ENCODE measurements at places on chromosomes 4 and X. TPM values are rescaled to one million over a fixed set of nuclear protein-coding genes. Genes with fewer than 3 reads are reported as not detected.

The CXCL8 gene
- 1.9 TPM for total RNA-seq

The PDCL2 gene
- not detected for total RNA-seq

The ABCE1 gene
- 51.4 TPM for total RNA-seq

The PABPC5 gene
- 1.6 TPM for total RNA-seq

The STBD1 gene
- total RNA-seq = 7.1 TPM

The COL4A6 gene
- 1.1 TPM for total RNA-seq

The PLXNB3 gene
- total RNA-seq = 0.95 TPM

The MAGEB10 gene
- total RNA-seq = not detected

The MGARP gene
- 4.0 TPM for total RNA-seq

The FAM9C gene
- total RNA-seq = under 0.01 TPM

The CFAP47 gene
- total RNA-seq = under 0.01 TPM

The MAGEA3 gene
- not detected for total RNA-seq

The GRID2 gene
- total RNA-seq = not detected

The ADGRL3 gene
- not detected for total RNA-seq

The NDST3 gene
- 0.16 TPM for total RNA-seq

The GLRA3 gene
- total RNA-seq = not detected

The PRDX4 gene
- 225 TPM for total RNA-seq

The GATA1 gene
- total RNA-seq = not detected

The H2BW2 gene
- not detected for total RNA-seq

The TLR3 gene
- 1.1 TPM for total RNA-seq

The SLC6A14 gene
- total RNA-seq = 0.17 TPM

The FOXO4 gene
- 4.1 TPM for total RNA-seq

The SUPT20HL1 gene
- total RNA-seq = 0.09 TPM

The RPA4 gene
- total RNA-seq = 0.63 TPM

The MMRN1 gene
- 0.09 TPM for total RNA-seq

The SUPT20HL2 gene
- total RNA-seq = not detected

The MAGEA2B gene
- not detected for total RNA-seq

The RHOXF2B gene
- not detected for total RNA-seq

The KLHL13 gene
- 21.1 TPM for total RNA-seq

The EGF gene
- 0.26 TPM for total RNA-seq

The GAK gene
- total RNA-seq = 41.0 TPM

The ASB9 gene
- total RNA-seq = 1.4 TPM

The MTMR8 gene
- total RNA-seq = 0.32 TPM

The HADH gene
- 10.4 TPM for total RNA-seq

The DCAF8L2 gene
- not detected for total RNA-seq

The LRP2BP gene
- total RNA-seq = 0.26 TPM

The F8A2 gene
- not detected for total RNA-seq

The CTAG2 gene
- total RNA-seq = not detected

The GABRB1 gene
- total RNA-seq = 0.60 TPM

The APEX2 gene
- 3.8 TPM for total RNA-seq

The TMPRSS11E gene
- not detected for total RNA-seq

The SULT1E1 gene
- total RNA-seq = not detected

The GNRHR gene
- total RNA-seq = not detected

The LNX1 gene
- 0.77 TPM for total RNA-seq

The RTL9 gene
- under 0.01 TPM for total RNA-seq

The SCML2 gene
- total RNA-seq = 1.1 TPM

The PIM2 gene
- total RNA-seq = 1.9 TPM

The AFP gene
- 2.9 TPM for total RNA-seq

The RGS12 gene
- 19.5 TPM for total RNA-seq

The PPP2R2C gene
- 0.34 TPM for total RNA-seq
